ENCODE measurements at places on chromosomes 5 and 9.

DNA sequence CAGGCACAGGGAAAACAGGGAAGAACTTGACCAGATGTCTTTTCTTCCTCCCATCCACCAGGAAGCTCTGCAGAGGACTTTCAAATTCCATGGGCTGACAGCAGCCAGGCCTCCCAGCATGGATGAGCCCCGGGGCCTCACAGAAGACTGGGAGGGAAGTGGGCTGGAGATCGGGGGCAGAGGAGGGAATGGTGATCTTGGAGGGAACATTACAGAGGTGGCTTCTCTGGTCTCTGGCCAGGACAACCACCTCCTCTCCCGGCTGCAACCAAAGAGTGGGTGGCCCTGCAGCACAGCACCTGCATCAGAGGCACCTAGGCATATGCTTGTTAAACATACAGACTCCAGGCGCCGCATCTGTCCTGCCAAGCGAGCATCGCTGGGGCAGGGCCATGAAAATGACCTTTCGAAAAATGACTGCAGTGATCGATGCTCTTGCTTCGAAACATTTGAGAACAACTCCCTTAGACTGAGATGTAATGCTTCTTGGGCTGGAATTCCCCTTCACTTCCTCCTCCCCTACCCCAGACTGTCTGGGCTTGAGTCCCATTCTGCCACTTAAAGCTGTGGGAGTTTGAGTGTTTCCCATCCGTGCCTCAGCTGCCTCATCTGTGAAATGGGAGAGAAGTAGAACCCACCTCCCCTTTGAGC lies 68.7 kb upstream of the UNC5A start:
- no peak for DNase-seq

DNA sequence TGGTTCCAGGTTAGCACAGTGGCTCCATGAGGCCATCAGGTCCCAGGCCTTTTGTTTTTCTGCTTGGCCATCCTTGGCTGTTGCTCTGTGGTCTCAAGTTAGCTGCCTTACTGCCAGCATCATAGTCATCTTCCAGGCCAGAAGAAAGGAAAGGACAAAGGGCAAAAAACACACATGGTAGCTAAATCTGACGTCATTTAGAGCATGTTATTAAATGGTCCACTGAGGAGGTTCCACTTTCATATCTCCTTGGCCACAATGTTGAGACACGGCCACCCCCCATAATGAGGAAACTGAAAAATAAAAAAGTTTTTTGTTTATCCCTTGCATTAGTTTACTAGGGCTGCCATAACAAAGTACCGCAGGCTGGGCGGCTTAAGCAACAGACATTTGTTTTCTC lies 106.4 kb upstream of the NIPBL start:
- no peak for DNase-seq

DNA sequence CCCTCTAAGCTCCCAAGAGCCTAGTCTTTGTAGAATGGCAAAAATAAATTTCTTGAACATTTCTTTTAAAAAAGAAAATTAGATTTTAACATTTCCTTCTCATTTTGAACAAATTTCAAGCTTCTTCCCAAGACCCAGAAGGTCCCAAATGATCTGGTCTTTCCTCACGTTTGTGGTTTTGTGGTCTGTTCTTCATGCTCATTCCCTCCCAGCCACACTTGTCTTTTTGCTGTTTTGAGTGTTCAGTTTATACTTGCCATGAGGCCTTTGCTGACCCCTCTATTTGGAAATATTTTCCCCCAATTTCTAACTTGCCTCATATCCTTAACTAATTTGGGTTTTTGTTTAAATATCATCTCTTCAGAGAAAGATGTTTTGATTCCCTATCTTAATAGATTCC lies 133.4 kb upstream of the PAPPA start:
- no peak for DNase-seq

DNA sequence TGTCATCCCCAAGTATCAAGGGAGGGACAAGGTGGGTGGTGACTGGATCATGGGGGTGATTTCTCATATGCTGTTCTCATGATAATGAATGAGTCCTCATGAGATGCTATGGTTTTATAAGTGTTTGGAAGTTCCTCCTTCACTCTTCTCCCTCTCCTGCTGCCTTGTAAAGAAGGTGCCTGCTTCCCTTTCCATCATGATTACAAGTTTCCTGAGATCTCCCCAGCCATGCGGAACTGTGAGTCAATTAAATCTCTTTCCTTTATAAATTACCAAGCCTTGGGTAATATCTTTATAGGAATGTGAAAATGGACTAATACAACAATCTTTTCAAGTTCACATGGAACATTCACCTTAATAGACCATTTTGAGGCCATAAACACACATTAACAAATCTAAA lies 21.5 kb upstream of the DOCK2 start:
- DNase-seq: no peak

DNA sequence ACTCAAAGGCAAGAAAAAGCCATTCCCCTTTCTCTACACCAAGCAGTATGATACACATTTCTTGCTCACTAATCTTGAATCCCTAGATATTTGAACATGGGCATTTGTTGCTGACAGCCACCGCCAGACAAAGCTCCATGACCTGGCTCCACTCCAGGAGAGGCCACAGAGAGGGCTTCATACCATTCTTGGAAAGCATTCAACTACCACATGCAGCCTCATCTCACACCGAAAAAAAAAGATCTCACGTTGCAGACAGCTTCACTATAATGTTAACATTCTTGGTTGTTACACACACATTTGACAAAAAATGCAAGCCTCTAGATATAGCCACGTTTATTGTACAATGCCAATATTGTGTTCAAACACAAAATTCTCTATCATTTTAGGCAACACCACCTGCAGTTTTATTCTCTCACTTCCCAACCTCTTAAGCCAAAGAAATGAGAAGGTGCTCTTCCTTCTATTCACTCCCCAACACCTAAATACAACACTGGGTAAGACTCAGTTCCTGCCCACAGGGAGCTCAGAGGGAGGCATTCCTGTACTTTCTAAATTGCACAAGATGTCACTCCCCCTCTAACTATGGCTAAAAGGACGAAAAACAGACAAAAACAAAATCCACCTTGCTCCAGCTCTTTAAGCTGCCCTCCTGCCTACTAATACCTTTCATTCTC lies 222.4 kb downstream of the TSSK1B start:
- DNase-seq: no peak

DNA sequence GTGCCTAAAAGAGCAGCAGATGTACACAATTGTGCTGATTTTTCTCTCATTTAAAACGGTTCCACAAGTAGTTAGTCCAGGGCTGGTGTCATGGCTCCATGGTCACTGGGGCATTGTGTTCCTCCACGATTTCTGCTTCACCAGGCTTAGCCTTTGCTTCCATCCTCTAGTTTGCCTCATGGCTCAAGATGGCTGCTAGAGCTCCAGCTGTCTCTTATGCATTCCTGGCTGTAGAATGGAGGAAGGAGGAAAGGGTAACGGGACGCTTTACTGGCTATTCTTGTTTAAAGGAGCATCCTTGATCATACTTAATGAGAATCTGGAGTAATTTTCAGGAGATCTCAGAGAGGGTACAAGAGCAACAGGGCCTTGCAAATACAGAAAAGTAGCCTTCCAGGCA lies 47.7 kb downstream of the BOD1 start:
- no peak for DNase-seq

DNA sequence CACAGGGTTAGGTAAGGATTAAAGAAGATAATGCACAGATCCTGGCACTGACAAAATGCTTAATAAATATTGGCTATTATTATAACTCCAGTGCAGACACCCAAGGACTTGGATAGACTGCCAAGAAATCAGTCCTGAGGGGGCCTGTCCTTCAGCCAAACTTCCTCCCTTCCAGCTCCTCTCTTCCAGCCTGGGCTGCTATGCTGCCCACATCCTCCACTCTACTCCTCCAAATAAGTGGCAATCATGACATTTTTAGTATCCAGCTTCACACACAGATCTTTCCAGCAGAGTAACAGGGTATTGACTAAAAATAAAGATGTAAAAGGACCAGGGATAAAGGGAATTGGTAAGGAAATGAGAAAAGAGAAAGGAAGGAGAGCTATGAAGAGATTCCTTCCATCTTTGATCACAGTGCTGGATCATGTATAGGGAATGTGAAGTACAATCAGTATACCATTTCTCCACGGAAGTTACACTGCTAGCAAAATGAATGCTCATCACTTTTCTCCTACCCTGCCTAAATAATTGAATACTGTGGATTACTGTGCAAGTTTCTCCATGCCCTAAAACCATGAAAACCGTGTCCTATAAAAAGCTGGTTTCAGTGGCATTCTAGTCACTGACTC lies 136.0 kb upstream of the OSMR start:
- DNase-seq: no peak

- DNase-seq: no peak
Observed at GRCh38 chr5:156715287-156715686, 134.8 kb upstream of the PPP1R2B start.

Data from CD4-positive, alpha-beta T cell treated with Interleukin-2 at 100 ng/mL for 4 hours (primary cell).